ENCODE measurements at places on chromosomes 12 and 14.

DNA sequence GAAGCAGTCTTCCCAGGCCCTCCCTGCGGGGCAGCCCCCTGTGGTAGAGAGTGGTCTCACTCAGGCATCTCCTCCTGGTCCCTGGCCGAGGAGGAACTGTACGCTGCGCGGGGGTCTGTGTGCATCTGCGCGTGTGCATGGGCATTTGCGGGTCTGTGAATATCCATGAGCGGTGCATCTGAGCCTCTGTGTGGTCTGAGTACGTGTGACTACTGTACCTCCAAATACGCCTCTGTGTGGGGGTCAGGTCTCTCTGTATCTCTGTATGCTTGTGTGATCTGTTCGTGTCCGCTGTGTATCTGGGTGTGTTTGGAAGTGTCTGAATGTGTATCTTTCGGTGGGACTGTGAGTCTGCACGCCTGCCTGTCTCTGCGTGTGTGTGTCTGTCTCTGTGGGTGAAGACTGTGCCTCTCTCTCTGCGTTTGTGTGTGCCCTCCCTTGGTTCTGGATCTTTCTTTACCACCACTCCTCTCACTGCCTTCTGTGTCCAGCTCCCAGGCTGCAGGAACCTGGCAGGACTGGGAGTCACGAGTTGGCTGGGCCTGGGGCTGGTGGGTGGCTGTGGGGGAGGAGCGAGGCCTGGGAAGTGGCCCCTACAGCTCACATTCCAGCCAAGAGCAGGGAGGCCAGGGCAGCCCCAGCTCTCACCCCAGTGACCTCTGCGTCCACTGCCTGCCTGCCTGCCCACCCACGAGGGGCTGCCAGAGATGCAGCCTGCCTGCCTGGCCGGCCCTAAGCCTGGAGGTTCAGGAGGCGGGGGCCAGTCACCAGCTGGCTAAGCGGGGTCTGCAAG lies 1.1 kb upstream of the PGF start:
- no peak for DNase-seq

GRCh38 chr12:109811624-109811995 lies 21.6 kb downstream of the TRPV4 start:
- no peak for DNase-seq

DNA sequence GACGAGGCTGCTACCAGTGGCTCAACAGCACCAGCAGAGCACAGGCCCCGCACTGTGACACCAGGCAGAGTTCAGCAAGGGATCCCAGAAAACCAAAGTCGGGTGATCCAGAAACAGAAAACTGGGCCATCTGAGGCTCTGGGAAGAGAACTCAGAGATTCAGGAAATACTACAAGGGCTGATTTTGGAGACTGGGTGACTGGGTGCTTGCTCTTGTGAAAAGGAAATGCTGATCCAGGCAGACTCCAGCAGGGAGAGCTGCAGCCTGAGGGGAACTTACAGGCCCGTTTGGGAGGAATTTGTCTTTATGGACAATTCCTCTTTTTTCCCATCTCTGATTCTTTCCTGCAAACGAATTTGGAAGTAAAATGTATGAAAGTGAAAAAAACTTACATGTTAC lies 28.2 kb downstream of the FOXN3 start:
- DNase-seq, result no peak

GRCh38 chr12:72300728-72301127 lies 28.6 kb downstream of the TRHDE start:
- no peak for DNase-seq

- DNase-seq, result peak; percentile 14
Observed at GRCh38 chr12:114444422-114445279, 38.7 kb upstream of the TBX5 start.

- DNase-seq, result no peak
Observed at GRCh38 chr12:50990791-50991190, 35.4 kb downstream of the SLC11A2 start.

- DNase-seq, result no peak
Observed at GRCh38 chr12:104816845-104817503, 141.1 kb downstream of the SLC41A2 start.

DNA sequence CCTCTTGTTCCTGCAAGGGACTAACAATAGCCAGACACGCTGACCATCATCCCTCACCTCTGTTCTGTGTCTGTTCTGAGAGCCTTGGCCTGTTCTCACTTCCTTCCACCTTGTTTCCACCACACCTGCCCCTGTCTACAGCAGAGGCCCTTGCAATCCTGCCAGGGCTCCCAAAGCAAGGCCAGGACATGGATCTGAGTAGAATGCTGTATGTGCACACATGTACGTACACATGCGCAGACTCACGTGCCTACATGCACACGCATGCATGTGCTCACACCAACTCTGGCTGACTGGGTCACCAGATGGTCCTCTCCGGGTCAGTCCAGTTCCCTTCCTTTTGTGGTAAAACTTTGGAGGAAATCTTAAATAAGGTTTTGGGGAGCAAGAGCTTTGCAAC lies 133.0 kb upstream of the C14orf180 start:
- no peak for DNase-seq

DNA sequence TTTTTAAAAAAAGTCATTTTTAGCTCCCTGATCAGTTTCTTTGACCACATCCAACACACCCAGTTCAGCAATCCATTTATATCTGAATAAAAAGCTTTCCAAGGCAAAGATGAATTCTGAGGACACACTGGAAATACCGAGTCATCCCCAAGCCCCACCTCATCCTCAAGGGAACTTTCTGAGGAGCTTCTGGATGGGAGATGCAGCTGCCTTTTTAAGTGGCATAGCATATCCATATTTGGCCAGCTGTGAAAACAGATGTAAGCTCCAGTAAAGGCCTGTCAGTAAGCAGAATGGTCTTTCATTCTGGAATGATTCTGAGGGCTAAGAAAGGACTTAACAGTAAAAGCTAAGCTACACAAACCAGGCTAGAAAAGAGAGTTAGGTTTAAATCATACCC lies 18.4 kb downstream of the ZFYVE1 start:
- peak; percentile 41 for DNase-seq

DNA sequence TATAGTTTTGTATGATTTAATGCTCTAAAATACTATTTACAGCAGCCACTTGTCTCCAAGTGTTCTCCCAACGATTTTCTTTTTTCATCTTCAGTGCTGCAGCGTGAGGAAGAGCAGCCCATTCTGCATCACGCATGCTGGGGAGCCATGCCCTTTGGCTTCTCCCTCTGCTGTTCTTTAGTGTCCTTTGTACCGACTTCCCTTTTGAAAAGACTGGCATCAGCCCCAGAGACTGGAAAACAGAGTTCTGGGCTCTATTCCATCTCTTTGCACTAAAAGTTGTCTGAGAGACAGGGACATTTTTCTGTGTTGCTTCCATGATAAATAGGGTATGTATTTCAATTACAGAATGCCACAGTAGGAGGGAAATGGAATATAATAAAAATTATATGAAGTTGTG lies 105.1 kb downstream of the RERG start:
- DNase-seq, result no peak

DNA sequence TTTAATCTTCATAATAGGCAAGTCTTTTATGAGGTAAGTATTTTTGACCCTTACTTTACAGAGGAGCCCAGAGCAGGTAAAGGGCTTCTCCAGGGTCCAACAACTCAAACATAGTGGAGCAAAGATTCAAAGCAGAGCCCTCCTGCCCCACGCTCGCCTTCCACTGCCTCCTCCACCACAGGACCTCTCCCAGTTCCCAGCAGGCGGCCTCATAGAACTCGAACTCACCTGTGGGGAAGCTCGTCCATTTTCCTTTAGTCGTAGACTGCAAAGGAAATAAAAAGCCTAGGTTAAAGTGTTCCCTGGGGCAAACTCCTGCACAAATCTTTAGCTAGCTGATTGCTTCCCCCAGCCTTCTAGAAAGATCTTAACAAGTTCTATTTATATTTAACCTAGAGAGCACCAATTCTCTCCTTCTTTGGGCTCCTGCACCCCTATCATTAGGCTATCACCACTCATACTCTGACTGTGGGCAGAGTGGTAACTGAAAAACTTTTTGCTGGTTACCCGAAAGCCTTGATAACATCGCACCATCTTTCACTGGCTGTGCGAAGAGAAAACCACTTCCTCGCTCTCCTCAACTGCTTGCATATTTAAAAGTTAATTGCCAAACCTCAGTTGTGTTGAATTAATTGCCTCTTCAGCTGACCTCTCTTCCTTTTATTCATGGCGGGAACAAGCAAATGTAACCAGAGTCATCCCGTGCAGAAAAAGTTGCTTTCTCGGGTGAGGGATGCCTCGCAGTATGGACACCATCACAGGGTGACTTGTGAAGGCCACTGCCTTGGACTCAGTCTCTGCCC lies 299.6 kb downstream of the DPF3 start:
- DNase-seq, result no peak

GRCh38 chr12:58915634-58916033 lies 4.7 kb downstream of the LRIG3 start:
- peak; percentile 86 for DNase-seq
